ENCODE measurements at places on chromosomes 3 and 15. TPM values are rescaled to one million over a fixed set of nuclear protein-coding genes. Genes with fewer than 3 reads are reported as not detected.

Gene C3orf49
- not detected for total RNA-seq

GRCh38 chr15:98939311-98940080, 68.1 kb downstream of the PGPEP1L start:
- peaks cover 81% of the 10 kb centered on the region for H3K36me3 ChIP-seq
- H3K4me3 ChIP-seq: no peak overlapping the region
- no peak overlapping the region for H3K27ac ChIP-seq
- H3K27me3 ChIP-seq: no peaks in the 10 kb centered on the region
- no peak for DNase-seq

Gene EXD1
- not detected for total RNA-seq

DNA sequence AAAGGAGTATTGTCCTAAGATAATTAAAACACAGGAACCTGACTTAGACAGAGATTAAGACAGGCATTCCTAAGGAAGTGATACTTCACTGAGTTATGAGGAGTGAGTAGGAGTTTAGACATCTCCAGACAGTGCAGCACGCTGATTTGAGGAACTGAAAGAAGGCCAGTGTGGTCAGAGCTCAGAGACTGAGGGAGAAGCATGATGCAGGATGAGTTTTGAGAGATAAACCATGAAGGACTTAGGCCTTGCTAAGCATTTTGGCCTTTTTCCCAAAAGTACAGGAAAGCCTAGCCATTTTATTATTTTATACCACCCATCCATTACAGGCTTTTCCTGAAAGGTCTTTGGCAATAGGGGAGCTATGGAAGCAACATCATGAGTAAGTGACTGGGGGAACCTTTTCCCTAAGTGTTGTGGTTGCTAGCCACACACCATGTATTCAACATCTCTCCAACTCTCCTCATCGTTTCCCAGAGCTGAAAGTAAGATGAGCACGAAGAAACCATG, 375.6 kb upstream of the TPRG1 start:
- H3K27ac ChIP-seq: peak overlapping the region; percentile 88
- H3K4me3 ChIP-seq: no peak overlapping the region
- DNase-seq: no peak

- peaks cover 5% of the 10 kb centered on the region for H3K4me1 ChIP-seq
- peaks cover 2% of the 10 kb centered on the region for H3K27me3 ChIP-seq
- no peaks in the 10 kb centered on the region for H3K36me3 ChIP-seq
- H3K27ac ChIP-seq: no peak overlapping the region
- DNase-seq: no peak
Measured at GRCh38 chr3:107269136-107269535, 108.1 kb upstream of the CCDC54 start.

DNA sequence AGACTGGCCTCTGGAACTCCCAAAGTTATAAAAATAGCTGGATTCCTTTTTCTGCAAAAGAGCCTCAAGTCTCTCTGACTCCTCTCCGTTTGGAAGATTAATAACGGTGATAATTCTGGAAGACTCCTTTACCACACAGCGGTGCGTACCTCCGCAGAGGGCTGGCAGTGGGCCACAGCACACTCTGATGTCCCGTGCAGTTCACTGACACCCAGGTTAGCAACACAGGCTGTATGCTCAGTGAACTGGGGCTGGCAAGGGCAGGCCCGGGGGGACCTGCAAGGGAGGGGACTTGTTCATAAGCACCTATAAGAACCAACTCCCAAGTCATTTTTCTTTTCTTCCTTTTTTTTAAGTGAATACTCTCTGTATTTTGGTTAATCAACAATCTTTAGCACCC, 120.3 kb upstream of the TJP1 start:
- H3K27me3 ChIP-seq: no peaks in the 10 kb centered on the region
- H3K4me3 ChIP-seq: no peak overlapping the region
- no peak overlapping the region for H3K27ac ChIP-seq
- DNase-seq: no peak

Gene SLC41A3
- total RNA-seq: 80.6 TPM

DNA sequence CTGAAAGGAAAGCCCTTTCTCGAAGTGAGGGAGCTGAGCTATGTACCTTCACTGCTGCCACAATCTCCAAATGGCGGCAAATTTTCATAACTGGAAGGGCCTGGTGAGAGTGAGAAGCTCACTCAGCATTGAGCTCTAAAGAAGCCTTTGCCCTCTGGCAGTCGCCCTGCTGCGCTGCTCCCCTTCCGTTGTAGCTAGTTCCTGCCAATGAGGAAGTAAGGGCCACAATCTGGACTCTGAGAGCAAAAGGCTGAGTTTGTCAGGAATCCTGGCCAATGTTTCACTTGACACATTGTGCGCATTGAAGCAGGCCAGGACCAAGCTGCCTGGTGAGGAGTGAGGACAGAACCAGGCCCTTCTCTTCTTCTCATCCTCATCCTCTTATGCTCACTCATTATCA, 579.5 kb downstream of the PDCD6IP start:
- no peak overlapping the region for H3K4me3 ChIP-seq
- DNase-seq: no peak
- no peaks in the 10 kb centered on the region for H3K27me3 ChIP-seq
- H3K36me3 ChIP-seq: peaks cover 37% of the 10 kb centered on the region
- H3K27ac ChIP-seq: no peak overlapping the region

Gene PRR20G
- not detected for total RNA-seq

GRCh38 chr15:38642689-38643270, 78.2 kb upstream of the RASGRP1 start:
- peaks cover 52% of the 10 kb centered on the region for H3K27me3 ChIP-seq
- H3K4me3 ChIP-seq: no peak overlapping the region
- no peaks in the 10 kb centered on the region for H3K4me1 ChIP-seq
- no peak for DNase-seq

DNA sequence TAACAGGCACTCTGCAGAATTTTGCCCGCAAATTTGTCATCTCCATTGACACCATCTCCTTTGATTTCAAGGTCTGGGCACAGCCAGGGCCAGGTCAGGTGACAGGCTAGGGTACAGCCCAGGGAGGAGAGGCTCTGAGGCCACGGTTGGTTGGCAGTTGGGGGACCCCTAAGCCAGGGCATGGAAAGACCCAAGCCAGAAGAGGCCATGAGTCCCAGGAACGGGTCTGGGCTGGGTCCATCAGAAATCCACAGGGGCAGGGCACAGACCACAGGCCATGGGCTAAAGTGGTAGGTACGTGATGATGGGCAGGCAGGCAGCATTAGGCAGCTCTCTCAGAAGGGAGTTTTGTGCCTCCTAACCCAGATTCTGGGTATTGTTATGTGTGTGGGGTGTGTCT, 45.8 kb downstream of the SEMA3G start:
- H3K27me3 ChIP-seq: no peaks in the 10 kb centered on the region
- H3K4me3 ChIP-seq: no peak overlapping the region
- H3K4me1 ChIP-seq: no peaks in the 10 kb centered on the region
- no peak for DNase-seq
- H3K27ac ChIP-seq: no peak overlapping the region
- H3K36me3 ChIP-seq: peaks cover 22% of the 10 kb centered on the region

Gene PLSCR2
- not detected for total RNA-seq

DNA sequence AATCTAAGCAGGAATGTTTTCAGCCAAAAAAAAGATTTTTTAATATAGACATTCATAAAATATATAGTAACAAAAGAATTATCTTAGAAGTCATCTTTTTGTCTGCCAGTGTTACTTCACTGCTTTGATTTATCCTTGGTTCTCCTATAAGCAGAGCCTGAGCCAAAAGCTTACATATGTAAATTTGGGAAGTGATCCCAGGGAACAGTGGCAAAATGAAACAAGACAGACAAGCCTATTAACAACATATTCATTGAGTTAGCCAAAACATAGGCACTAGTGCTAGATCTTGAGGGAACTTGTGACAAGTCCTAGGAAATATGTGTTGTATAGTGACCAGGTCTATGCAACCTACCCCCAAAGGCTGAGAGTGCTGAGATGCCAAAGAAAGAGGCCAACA, 11.3 kb downstream of the GTPBP8 start:
- peaks cover 50% of the 10 kb centered on the region for H3K36me3 ChIP-seq
- no peak overlapping the region for H3K4me3 ChIP-seq
- no peak overlapping the region for H3K27ac ChIP-seq
- no peaks in the 10 kb centered on the region for H3K4me1 ChIP-seq

Gene CHAC1
- 39.3 TPM for total RNA-seq

Gene ITGA11
- 1,161 TPM for total RNA-seq

Gene GOLGA6L7
- not detected for total RNA-seq

GRCh38 chr3:171428892-171429291, 31.3 kb downstream of the TNIK start:
- no peaks in the 10 kb centered on the region for H3K27me3 ChIP-seq
- no peak overlapping the region for H3K27ac ChIP-seq
- H3K36me3 ChIP-seq: no peaks in the 10 kb centered on the region
- no peak overlapping the region for H3K4me3 ChIP-seq

GRCh38 chr3:16031434-16031833, 143.0 kb upstream of the GALNT15 start:
- no peaks in the 10 kb centered on the region for H3K27me3 ChIP-seq
- H3K4me3 ChIP-seq: no peak overlapping the region
- no peak overlapping the region for H3K27ac ChIP-seq
- no peak for DNase-seq
- H3K36me3 ChIP-seq: no peaks in the 10 kb centered on the region
- peaks cover 19% of the 10 kb centered on the region for H3K4me1 ChIP-seq

- peak; percentile 95 for DNase-seq
- no peaks in the 10 kb centered on the region for H3K27me3 ChIP-seq
- H3K4me3 ChIP-seq: no peak overlapping the region
- peaks cover 3% of the 10 kb centered on the region for H3K36me3 ChIP-seq
- no peak overlapping the region for H3K27ac ChIP-seq
- no peaks in the 10 kb centered on the region for H3K4me1 ChIP-seq
Measured at GRCh38 chr15:20348900-20349773, 192.5 kb downstream of the GOLGA6L6 start.

Gene MESP2
- not detected for total RNA-seq

Gene MUSTN1
- 6.2 TPM for total RNA-seq
